GM23338 (cell line): ENCODE measurements at places on chromosomes 16 and 17.

DNA sequence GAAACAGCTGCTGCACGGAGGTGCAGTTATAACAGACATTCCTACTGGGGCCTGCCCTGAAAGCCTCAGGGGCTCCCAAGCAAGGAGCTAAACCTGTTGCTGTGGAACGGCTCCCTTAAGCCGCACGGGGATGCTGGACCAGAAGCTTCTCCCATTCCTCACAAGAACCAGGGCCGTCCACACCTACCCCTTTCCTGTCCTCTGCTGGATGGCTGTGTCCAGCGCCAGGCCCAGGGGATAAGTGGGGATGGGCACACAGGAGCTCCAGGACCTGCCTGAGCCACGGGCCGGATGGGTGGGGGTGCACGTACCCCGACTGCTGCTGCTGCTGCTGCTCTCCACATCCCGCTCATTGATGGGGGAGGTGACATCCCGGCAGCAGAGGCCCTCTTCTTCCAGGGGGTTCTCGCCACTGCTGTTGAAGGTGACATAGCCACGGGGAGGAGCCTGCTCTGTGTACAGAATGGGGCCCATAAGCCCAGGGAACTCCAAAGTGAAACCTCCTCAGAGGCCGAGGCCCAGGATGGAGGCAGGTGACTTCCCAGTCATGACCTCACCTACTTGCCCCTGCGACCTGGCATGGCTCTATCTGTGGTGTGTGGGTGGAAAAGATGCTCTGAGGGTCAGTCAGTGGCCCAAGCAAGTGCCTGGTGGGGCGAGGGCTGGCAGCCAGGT is 8.6 kb downstream of the NUDT16L1 start:
- no peaks in the 10 kb centered on the region for H3K27me3 ChIP-seq
- no peak for DNase-seq
- no peak overlapping the region for H3K4me3 ChIP-seq
- no peak overlapping the region for H3K27ac ChIP-seq
- no peaks in the 10 kb centered on the region for H3K4me1 ChIP-seq
- H3K36me3 ChIP-seq, result peaks cover 15% of the 10 kb centered on the region

DNA sequence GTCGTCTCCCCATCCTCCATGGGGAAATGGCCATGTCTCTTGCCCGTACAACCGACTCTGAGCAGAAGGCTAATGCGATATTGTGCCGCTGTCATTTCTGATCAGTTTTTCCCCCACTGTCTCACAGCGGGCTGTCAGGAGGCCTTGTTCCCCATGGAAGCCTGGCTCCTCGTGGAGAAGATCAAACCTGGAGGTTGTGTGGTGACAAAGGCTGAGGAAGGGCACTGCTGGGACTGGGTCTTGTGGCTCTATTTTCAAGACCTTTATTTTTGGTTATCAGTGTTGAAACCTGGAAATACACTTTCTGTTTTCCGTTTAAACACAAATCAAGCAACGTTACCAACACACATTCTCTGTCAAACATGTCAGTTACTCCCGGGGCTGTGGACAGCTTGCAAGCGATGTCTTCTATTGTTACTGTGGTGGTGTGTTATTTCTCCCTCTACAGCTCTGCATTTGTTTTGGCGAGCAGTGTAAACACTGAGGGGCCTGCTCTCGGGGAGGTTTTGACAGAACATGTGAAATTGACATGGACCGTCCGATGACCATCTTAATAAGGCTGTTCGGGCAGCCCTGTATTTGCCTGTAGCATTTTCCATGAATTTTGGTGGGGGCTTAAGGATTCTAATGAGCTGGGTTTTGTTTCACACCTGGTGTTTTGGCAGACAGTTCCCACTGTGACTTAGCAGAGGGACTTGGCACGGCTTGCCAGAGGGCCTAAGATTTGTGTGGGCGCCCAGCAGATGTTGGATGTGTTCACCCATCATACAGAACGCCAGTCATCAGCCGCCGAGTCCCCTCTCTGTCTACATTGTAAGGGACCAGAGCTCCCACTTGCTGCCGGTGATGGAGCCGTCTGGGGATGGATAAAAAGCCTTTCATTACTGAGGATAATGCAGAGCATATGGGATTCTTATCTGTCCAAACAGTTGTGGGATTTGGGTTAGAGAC is 12.5 kb downstream of the RBFOX1 start:
- H3K4me3 ChIP-seq, result no peak overlapping the region
- no peaks in the 10 kb centered on the region for H3K4me1 ChIP-seq
- H3K27me3 ChIP-seq, result no peaks in the 10 kb centered on the region
- no peak overlapping the region for H3K27ac ChIP-seq
- H3K36me3 ChIP-seq, result no peaks in the 10 kb centered on the region; the same call in 1 of the 2 replicates
- DNase-seq, result no peak

GRCh38 chr17:71183066-71183660 is 937.7 kb upstream of the SOX9 start:
- H3K4me3 ChIP-seq, result no peak overlapping the region
- DNase-seq, result no peak
- no peaks in the 10 kb centered on the region for H3K4me1 ChIP-seq
- no peaks in the 10 kb centered on the region for H3K27me3 ChIP-seq
- H3K36me3 ChIP-seq, result no peaks in the 10 kb centered on the region
- H3K27ac ChIP-seq, result no peak overlapping the region

DNA sequence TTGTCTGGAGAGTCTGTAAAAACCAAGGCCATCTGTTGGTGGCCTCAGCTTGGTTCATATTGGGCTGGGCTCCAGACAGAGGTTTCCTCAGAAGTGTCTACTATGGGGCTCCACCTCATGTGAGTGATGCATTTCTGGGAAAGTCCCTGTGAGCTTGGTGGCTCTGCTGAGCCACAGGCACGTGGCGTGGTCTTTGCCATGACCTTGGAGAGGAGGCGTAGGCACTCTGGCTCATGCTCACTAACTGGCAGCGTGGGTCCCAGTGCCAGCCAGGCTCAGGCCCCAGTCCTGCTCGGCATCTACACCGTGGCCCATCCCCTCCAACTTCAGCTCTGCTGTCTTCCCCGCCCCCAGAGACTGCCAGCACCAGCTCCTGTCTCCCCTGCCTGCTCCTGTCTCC is 10.7 kb upstream of the SMTNL2 start:
- H3K4me3 ChIP-seq, result no peak overlapping the region
- DNase-seq, result no peak
- H3K27me3 ChIP-seq, result no peaks in the 10 kb centered on the region
- H3K4me1 ChIP-seq, result peaks cover 22% of the 10 kb centered on the region
- H3K27ac ChIP-seq, result no peak overlapping the region

DNA sequence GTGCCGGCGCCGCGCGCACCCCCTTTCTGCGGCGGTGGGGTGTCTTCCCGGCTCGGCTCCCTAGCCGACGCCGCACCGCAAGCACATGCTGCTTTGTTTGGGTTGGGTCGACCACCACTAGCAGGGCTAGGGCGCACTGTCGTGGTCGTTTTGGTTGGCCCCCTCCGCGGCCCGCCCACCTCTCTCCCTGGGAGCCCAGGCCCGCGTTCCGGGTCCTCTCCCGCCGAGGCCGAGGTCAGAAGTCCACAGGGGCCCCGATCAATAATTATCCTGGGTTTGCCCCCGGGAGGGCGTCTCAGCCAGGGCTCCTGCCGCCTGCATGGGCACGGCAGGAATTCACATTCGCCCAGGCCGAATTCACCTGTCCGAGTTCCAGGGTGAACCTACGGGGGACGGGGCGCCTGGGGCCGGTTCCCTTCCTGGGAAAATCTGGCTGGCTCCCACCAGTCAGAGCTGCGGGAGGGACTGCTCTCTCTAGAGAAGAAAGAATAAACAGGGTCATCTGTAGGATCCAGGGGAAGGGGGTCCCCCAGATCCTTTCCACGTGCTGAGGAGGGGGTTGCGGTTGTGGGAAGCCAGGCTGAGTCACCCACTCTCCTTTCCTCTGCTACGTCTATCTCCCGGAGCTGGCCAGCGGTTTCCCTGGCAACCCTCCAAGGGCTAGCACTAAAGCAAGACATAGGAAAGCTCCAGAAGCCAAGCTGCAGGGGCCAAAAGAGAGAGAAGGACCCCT is 584 bp upstream of the STAT5B start:
- no peaks in the 10 kb centered on the region for H3K36me3 ChIP-seq
- peaks cover 11% of the 10 kb centered on the region for H3K27me3 ChIP-seq
- no peak overlapping the region for H3K27ac ChIP-seq
- H3K4me3 ChIP-seq, result peak overlapping the region; percentile 87

DNA sequence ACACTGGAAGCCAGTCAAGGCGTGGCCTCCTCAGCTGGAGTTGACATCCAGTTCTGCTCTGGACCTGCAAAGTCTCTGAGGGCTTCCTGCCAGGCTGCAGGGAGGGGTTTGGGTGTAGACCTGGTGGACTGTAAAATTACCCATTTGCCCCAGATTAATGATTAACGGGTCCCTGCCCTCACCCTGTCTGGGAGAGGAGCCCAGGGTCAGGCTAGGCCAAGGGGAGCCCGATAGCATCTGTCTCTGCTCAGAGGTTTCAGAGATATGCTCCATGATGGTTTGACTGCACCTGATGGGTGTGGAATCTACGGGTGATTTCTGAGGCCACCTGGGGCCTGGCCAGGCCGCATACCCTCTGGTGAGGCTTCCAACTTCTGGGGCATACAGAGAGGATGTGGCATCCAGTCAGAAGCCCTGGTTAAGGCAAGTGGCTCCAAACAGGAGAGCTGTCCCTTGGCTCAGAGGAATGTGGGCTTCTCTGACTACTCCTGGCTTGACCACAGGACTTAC is 11.2 kb downstream of the PPY start:
- H3K4me3 ChIP-seq, result no peak overlapping the region
- no peak for DNase-seq
- H3K36me3 ChIP-seq, result no peaks in the 10 kb centered on the region
- peaks cover 31% of the 10 kb centered on the region for H3K27me3 ChIP-seq

- no peaks in the 10 kb centered on the region for H3K36me3 ChIP-seq
- no peaks in the 10 kb centered on the region for H3K27me3 ChIP-seq
- H3K4me1 ChIP-seq, result no peaks in the 10 kb centered on the region
- DNase-seq, result peak; percentile 89
Observed at GRCh38 chr17:17313350-17313991, 10.3 kb downstream of the NT5M start.

- H3K4me1 ChIP-seq, result peaks cover 54% of the 10 kb centered on the region
- H3K4me3 ChIP-seq, result no peak overlapping the region; the same call in 1 of the 2 replicates
- no peak for DNase-seq
Observed at GRCh38 chr16:85569039-85569614, 44.0 kb upstream of the GSE1 start.

DNA sequence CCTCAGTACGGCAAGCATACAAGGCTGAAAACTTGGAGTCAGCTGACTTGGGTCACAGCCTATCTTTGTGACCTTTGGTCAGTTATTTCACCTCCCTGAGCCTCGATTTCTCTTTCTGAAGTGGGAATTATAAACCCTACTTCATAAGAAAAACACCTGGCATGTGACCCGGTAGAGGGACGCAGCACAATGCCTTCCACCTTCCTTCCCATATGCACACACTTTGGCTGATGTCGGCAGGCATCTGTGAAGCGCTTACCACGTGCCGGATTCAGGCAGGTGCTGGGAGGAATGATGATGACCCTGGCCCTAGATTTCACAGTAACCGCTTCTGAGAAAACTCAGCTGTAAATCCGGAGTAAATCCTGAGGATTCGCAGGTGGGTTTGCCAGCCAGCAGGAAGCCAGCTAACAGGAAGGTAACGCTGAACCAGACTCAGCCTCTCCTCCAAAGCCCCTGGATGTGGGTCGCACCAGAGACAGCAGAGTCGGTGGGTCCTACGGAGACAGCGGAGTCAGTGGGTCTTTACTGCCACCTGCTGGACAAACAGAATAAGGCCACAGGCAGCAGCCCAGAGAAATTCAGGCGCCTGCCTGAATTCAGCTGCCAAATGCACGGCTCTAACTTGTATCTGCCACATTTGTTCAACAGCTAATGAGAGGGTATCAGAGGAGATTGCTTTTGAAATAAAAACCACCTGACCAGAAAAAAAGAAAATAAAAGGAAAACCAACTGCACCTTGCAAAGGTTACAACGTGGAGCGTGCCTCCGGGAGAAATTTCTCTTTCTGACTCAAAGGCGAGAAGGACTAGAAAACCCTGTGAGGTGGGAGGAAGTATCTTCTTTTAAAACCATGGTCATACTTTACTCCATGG is 16.6 kb downstream of the COPRS start:
- H3K4me3 ChIP-seq, result no peak overlapping the region
- no peaks in the 10 kb centered on the region for H3K4me1 ChIP-seq
- H3K36me3 ChIP-seq, result no peaks in the 10 kb centered on the region
- H3K27ac ChIP-seq, result no peak overlapping the region
- DNase-seq, result peak; percentile 93

DNA sequence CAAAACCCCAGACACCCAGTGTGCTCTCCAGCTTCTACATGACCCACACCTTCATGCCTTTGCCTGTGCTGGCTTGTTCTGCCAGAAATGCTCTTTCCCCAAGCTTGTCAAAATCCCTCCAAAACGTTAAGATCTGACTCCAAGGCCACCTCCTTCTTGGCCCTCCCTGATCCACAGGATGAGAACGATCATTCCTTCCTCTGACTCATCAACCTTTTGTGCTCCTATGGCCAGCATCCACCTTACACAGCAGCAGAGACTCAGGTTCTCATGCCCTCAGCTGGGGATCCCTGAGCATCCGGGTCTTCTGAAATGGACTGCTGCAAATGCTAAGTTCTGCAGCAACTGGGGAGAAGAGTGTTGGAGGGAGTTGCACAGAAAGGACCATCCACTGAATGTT is 2.9 kb downstream of the ZBTB4 start:
- H3K4me1 ChIP-seq, result peaks cover 20% of the 10 kb centered on the region
- no peaks in the 10 kb centered on the region for H3K27me3 ChIP-seq
- H3K36me3 ChIP-seq, result no peaks in the 10 kb centered on the region

DNA sequence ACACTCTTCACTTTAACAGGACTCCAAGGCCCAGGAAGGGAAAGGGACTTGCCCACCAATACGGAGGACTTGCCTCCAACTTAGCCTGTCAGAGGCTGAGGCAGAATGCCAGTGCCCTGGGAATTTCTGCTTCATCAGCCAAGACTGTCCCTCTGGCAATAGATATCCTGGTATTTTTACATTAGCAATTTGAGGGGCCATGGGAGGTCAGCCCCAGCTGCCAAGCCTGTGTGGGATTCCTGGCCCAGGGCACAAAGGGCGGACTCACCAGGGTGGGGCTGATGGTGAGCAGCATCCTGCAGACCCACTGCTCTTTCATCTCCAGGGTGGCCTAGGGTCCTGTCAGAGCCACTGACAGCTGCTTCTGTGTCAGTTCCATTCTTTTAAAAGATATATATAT is 78.3 kb upstream of the CIBAR2 start:
- H3K36me3 ChIP-seq, result no peaks in the 10 kb centered on the region
- H3K4me3 ChIP-seq, result no peak overlapping the region
- no peak for DNase-seq
- H3K27ac ChIP-seq, result 0 out of 2 replicates have a peak overlapping the region, but pooled peaks have one; percentile 55

DNA sequence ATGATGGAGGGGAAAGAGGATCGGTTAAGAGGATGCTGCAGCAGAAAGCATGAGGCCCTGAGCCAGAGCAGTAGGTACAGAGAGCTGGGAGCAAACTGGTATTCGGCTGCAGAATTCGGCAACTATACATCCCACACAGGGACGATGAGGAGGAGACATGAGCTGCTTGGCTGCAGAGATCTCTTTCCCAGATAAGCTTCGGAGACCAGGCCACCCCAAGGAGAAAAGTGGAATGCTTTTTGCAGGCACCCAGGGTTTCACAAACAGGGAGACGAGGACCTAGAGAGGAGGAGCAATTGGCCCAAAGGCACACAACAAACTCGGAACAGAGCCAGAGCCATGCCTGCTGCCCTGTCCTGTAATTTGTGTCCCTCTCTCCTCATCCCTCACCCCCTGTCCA is 62.0 kb downstream of the TMEM132E start:
- no peaks in the 10 kb centered on the region for H3K27me3 ChIP-seq
- no peaks in the 10 kb centered on the region; the same call in 1 of the 2 replicates for H3K4me1 ChIP-seq
- H3K4me3 ChIP-seq, result no peak overlapping the region
- no peaks in the 10 kb centered on the region for H3K36me3 ChIP-seq

GRCh38 chr16:89090182-89090630 is 3.4 kb upstream of the ACSF3 start:
- H3K36me3 ChIP-seq, result no peaks in the 10 kb centered on the region
- peaks cover 7% of the 10 kb centered on the region; the same call in 1 of the 2 replicates for H3K4me1 ChIP-seq
- DNase-seq, result no peak
- H3K27me3 ChIP-seq, result peaks cover 5% of the 10 kb centered on the region; the same call in 1 of the 2 replicates
- no peak overlapping the region for H3K27ac ChIP-seq
- H3K4me3 ChIP-seq, result no peak overlapping the region
